NCI-H1930 (cell line): ENCODE measurements at places on chromosomes 1 and 21.

DNA sequence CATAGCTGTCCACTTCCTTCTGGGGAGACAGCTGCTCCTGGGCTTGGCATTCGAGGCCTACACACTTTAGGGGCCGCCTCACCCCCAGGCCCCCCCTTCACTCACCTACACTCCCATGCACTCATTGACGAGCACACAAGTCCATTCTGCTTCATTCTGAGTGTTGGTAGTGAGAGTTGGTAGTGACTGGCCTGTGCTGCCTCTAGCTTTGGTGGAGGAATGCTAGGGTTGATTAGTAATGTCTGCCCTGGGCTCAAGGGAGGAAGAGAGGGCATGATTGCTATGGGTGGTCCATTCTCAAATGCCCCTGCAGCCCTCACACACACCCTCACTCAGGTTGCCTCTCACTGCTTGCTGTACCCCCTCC, 30.4 kb downstream of the TRIM11 start:
- no peak for DNase-seq

GRCh38 chr1:221663321-221663720, 78.6 kb downstream of the DUSP10 start:
- no peak for DNase-seq

DNA sequence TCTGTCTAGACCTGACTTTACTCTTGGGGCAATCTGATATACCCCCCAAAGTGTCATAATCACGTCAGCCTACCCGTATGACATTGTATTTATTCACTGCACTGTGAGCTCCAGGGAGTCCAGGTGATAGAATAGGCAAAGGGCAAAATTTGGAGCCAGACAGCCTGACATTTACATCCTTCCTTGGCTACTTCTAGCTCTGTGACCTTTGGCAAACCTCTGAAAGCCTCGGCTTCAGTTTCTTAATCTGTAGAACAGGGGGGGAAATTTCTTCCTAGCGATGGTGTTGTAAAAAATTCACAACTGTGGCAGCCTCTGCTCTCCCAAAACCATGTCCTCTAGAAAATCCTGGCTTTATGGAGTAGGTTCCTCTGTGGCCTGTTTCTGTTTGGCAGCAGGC, 240.9 kb downstream of the KIF26B start:
- no peak for DNase-seq

- no peak for DNase-seq
These were observed 131.6 kb upstream of the SAMSN1 start for GRCh38 chr21:14677639-14678179.

- no peak for DNase-seq
These were observed 34.1 kb downstream of the KRTAP20-3 start for GRCh38 chr21:30676737-30677136.

GRCh38 chr1:79852004-79852403, 845.5 kb upstream of the ADGRL4 start:
- no peak for DNase-seq
